NCI-H774 (cell line): ENCODE measurements at places on chromosomes 6 and 20.
A peak's percentile ranks its signal among the peaks of the same experiment; 100 is the strongest.

DNA sequence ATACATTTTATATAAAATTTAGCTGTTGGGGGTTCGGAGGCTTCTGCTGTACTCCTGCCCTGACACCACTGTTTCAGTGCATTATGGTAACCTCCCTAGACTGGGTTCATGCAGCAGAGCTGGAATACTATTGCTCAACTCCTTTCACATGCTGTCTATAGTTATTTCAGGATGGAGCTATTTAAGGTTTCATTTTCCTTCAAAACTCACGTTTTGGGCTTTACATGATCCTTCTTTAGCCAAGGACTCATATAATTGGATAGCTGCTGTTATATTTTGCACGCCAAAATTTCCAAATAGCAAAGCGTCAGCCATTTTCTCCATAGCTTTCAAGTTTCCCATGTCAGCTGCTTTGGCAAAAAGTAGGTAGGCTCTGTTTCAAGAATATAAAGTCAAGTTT is 76.8 kb downstream of the SEL1L2 start:
- DNase-seq: no peak

DNA sequence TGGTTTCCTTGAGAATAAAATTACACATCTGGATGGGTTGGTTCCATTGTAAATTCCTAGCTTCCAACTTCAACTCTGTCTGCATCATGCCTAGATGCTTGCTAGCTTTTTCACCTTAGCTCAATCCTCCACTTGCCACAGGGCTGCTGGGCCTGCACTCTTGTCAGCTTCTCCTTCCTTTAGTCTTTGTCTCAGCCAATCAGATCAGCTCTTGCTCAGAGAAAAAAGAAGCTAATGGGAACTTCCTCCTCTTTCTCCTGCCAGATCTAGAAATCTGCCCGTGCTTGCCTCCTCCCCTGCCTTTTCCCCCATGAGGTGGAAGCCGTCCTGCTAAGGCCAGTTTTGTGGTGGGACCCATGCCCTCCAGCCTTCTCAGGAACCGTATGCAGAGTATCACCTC is 18.5 kb downstream of the RAE1 start:
- no peak for DNase-seq

- DNase-seq: peak; percentile 86
Measured at GRCh38 chr6:133923938-133924593, 29.0 kb upstream of the TBPL1 start.

DNA sequence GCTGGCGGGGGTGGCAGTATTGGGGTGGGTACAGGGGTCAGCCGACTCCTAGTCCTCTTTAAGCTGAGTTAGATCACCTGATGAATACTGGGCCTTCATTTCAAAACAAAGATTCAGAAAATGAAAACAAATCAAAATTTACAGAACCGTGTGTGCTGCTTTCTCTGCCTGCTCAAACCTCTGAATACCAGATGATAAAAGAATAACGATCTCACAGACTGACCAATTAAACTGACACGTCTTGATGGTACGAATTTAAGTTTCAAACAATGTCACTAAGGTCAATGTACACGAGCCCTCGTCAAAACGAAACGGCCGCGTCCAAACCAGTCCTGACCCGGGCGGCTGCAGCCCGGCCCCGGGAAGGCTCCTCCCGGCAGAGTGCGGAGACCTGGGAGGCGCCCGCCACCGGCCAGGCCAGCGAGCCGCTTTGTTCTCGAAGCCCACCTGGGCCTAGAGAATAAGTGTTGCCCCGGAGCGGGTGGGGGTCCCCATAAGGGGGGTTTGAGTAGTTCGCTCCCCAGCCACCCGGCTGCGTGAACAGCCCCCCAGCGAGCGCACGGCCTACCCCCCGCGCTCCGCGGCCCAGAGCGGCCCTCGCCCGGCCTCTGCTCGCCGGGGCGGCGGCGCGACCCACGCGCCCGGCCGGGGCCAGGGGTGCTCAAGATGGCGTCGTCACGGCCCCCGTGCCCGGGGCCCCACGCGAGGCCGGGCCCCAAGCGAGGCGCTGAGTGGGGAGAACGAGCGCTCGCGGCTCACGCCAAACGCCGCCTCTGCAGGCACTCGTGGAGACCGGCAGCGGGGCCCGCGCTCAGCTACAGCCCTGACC is 728 bp downstream of the PSMA7 start:
- DNase-seq: no peak

GRCh38 chr6:119157506-119157815 is 79.0 kb upstream of the FAM184A start:
- DNase-seq: no peak

DNA sequence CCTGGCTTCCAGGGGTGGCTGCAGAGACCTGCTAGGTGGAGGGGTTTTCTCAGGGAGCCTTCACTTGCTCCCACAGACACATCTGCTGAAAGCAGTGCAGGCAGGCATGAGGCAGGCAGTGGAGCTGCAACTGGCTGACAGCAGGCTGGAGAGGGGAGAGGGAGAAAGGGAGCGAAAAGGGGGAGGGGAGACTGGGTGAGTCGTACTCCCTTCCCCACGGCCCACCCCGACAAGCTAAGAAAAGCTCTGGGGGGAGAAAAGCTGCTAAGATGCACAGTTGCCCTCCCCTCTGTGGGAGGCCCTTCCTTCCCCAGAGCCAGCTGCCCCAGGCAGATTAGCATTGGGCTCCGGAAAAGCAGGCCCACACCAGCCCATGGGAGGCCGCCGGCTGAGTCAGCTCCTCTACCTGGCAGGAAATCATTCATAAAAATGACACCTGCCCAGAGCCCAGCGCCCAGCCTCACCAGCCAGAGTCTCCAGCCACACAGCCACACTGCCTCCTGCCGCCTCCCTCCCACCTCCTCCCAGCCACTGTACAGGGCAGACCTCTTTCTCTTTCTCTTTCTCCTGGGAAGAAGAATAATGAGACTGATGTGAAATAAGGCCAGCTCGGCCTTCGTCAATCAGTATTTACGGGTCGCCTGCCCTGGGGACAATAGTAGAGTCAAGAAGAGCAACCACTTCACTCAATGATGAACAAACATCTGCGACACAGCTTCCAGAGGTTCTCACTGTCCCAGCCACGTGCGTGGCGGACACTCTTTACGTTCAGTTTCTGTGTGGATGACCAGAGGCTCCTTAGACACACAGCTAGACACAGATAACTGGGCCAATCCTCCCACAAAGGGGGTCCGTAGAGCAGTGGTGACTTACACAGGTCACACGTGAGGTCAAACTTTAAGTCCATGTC is 7.7 kb upstream of the C20orf203 start:
- peak; percentile 66 for DNase-seq

DNA sequence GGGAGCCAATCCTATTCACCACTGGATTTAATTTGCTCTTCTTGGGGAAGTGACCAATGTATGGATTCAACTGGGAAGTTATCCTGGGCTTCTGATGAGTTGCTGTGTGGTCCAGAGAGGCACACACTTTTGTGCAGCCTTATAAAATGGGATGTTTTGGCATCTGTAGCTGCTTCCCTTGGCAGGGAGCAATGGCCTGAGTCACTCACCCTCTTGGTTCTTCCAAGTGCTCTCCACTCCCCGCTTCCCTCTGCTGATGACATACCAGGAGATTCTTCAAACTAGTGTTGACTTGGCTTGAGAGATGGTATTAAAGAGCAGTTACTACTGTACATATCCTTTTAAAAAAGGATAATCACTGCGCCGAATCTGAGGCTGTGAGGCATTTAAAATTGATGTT is 105.8 kb downstream of the JARID2 start:
- no peak for DNase-seq

GRCh38 chr6:26175428-26176181 is 88.4 kb downstream of the HFE start:
- DNase-seq: peak; percentile 27

DNA sequence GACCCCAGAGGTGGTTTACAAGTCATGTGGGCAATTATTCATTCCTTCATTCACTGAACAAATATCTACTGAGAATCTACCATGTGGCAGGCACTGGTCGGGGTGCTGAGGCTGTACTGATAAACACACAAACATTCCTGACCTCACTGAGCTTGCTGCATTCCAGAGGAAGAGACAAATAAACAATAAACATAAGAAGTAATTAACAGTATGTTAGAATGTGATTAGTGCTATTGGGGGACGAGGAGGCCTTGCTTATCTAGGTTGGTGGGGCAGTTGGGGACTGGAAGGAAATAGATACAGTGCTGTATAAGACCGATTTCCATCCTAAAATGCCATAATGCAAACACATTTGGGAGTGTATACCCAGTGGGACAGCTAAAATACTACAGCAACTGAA is 44.1 kb downstream of the MAK start:
- no peak for DNase-seq

GRCh38 chr6:131828080-131828479 is 20.3 kb downstream of the ENPP1 start:
- no peak for DNase-seq

- DNase-seq: no peak
Measured at GRCh38 chr6:4124351-4124750, 11.0 kb downstream of the ECI2 start.

DNA sequence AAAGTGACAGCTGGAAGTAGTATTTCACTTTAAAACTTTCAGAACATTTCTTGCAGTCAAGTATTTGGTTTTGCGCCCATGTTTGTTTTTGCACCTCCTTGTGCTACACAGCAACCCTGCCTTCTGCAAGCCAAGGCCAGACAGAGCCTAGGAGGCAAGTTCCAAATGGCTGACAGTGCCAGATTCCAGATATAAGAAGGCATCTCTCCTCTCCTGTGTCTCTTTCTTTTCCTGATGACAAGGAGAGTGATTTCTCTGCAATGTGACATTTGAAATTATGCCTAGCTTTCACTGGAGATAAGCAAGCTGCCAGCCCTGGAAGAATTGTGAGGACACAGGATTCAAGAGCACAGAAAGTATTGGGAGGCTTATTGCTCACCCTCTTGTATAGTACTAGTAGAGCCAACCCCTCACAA is 149.1 kb upstream of the TENT5A start:
- DNase-seq: no peak

GRCh38 chr20:33273117-33273851 is 9.7 kb upstream of the BPIFB1 start:
- no peak for DNase-seq
